Spleen (tissue), 13 donors: ENCODE measurements at places on chromosomes 12 and 14. TPM values are rescaled to one million over a fixed set of nuclear protein-coding genes. Genes with fewer than 3 reads are reported as not detected.

- no peak for DNase-seq
- no peak overlapping the region for H3K4me3 ChIP-seq
- H3K4me1 ChIP-seq, result peaks cover 62% of the 10 kb centered on the region
- H3K27me3 ChIP-seq, result no peaks in the 10 kb centered on the region
These were observed 194.8 kb downstream of the CACNA1C start for GRCh38 chr12:2247596-2247995.

GRCh38 chr12:16884819-16885218 is 278.9 kb upstream of the LMO3 start:
- DNase-seq, result no peak
- H3K4me3 ChIP-seq, result no peak overlapping the region
- no peaks in the 10 kb centered on the region for H3K4me1 ChIP-seq
- H3K27ac ChIP-seq, result no peak overlapping the region

DNA sequence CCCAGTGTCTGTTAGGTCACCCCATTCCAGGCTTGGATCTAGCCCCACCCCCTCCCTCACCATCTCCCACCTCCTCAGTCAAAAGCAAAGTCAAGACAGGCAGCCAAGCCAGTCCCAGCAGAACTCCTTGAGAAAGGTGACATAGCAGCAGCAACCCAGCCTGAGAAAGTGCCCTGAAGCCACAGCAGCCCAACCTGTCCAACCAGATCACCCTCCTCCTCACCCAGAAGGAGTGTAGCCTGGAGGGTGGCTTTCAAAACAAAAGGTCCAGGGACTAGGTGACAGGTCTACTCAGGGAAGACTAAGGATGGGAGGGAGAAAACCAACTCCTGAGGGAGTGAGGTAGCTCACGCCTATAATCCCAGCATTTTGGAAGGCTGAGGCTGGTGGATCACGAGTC is 5.2 kb downstream of the RAB15 start:
- no peak overlapping the region for H3K4me3 ChIP-seq
- DNase-seq, result no peak
- peaks cover 10% of the 10 kb centered on the region for H3K27me3 ChIP-seq

GRCh38 chr12:125453751-125454150 is 388.5 kb downstream of the AACS start:
- no peaks in the 10 kb centered on the region for H3K27me3 ChIP-seq
- no peak overlapping the region for H3K27ac ChIP-seq
- H3K4me3 ChIP-seq, result no peak overlapping the region
- no peaks in the 10 kb centered on the region for H3K36me3 ChIP-seq
- no peaks in the 10 kb centered on the region for H3K4me1 ChIP-seq

GRCh38 chr12:2053691-2054090 is 904 bp downstream of the CACNA1C start:
- H3K27ac ChIP-seq, result peak overlapping the region; percentile 70
- peaks cover 58% of the 10 kb centered on the region for H3K27me3 ChIP-seq
- H3K4me3 ChIP-seq, result peak overlapping the region; percentile 53
- H3K36me3 ChIP-seq, result no peaks in the 10 kb centered on the region
- no peak for DNase-seq
- peaks cover 18% of the 10 kb centered on the region for H3K4me1 ChIP-seq

DNA sequence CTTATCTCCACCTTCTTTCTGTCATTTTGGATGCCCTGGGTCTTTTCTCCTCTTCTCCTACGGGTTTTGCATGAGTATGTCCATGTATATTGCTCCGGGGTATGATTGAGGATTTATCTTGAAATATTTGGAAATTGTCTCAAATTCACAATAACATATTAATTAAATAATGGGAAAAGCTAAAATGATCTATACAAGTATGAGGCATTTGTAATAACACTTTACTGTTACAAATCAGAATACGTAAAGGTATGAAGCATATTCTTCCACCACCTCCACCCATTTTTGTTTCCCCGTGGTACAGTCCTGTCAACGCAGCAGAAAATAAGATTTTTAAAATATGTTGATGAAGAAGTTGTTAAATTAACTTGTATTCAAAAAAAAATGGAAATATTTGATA is 91.3 kb downstream of the PPP2R5C start:
- no peak overlapping the region for H3K27ac ChIP-seq
- H3K27me3 ChIP-seq, result no peaks in the 10 kb centered on the region
- no peak for DNase-seq
- H3K4me3 ChIP-seq, result no peak overlapping the region

The SLC2A14 gene
- 0.37 TPM for total RNA-seq

- no peak overlapping the region for H3K4me3 ChIP-seq
- no peak for DNase-seq
- no peaks in the 10 kb centered on the region for H3K27me3 ChIP-seq
- H3K27ac ChIP-seq, result no peak overlapping the region
These were observed 36.9 kb downstream of the PSEN1 start for GRCh38 chr14:73173092-73173735.

The SPRING1 gene
- total RNA-seq, result 24.5 TPM
